IMR-90 (cell line): ENCODE measurements at places on chromosomes 7 and 10. TPM values are rescaled to one million over a fixed set of nuclear protein-coding genes. Genes with fewer than 3 reads are reported as not detected.
A peak's percentile ranks its signal among the peaks of the same experiment; 100 is the strongest.

DNA sequence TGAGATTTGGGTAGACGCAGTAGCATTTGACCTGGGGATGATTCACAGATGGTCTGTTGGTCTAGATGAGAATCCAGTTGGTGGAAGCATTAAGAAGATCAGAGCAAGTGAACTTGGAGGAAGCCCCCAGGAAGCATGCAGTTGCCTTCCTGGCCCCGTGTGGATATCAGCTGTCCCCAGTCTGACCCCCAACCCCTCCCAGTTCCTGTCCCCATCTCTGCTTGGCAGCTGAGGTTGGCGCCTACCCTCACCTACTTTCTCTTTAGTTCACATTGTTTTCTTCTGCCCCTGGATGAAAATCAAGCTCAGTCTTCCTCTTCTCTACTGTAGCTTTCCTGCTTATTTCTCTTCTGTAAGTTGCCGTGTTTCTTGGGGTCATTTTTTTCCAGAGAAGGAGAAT lies 227.9 kb downstream of the GATA3 start:
- no peak for DNase-seq

The WEE2 gene
- total RNA-seq = not detected in 2 replicates

DNA sequence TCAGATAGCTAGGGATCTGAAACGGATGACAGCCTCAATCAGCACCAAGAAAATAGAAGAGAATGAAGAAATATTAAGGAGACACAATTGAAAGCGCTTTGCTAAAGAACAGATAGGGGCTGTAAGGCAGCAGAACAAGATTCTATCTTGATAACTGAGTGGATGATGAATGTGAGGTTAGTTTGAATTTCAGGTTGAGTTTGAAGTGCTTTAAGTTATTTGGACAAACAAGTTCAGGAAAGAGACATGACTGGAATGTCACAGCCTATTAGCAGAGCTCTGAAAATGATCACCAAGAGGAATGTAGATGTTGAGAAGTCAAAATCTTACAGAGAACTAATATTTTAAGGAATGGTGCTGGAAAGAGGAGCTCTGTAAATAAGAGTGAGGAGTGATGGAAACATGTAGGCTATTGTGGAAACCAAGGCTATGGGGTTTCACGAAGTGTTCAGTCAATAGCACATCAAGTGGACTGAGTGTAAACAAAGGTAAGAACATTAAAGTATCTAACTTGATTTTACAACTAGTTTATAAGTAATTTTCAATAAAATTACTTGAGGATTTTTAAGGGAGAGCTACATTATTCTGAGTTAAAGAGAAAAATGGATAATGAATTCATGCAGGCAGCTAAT lies 61.6 kb downstream of the MEST start:
- DNase-seq = no peak

GRCh38 chr7:121560267-121560990 lies 164.3 kb upstream of the FAM3C start:
- no peak for DNase-seq

- no peak for DNase-seq
Measured at GRCh38 chr7:2112261-2113198, 120.2 kb downstream of the MAD1L1 start.

GRCh38 chr7:156140447-156140846 lies 328.2 kb upstream of the SHH start:
- DNase-seq = no peak

The UPP1 gene
- 3.9 and 4.2 TPM in 2 replicates for total RNA-seq

GRCh38 chr7:143901332-143901667 lies 676 bp downstream of the TCAF1 start:
- DNase-seq = peak; percentile 58

The BLNK gene
- not detected in 2 replicates for total RNA-seq

The GLI3 gene
- 1.3 and 1.7 TPM in 2 replicates for total RNA-seq

The GPR158 gene
- not detected in 2 replicates for total RNA-seq

DNA sequence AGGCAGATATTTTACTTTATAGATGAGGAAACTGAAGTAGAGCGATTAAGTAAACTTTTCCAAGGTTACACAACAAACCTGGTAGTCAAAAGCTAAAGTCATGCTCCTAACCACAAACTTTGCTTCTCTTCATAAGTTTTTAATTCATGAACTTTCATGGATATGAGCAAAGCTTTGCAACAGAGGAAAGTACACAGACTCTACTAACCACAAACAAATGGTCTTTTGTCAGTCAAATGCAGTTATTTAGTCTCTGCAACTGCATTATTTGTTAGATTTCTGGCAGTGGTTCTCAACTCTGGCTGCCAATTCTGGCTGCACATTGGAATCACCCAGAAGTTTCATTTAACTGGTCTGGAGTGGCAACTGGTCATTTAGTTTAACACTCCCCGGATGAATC lies 140.6 kb upstream of the TMEM168 start:
- peak; percentile 76 for DNase-seq

DNA sequence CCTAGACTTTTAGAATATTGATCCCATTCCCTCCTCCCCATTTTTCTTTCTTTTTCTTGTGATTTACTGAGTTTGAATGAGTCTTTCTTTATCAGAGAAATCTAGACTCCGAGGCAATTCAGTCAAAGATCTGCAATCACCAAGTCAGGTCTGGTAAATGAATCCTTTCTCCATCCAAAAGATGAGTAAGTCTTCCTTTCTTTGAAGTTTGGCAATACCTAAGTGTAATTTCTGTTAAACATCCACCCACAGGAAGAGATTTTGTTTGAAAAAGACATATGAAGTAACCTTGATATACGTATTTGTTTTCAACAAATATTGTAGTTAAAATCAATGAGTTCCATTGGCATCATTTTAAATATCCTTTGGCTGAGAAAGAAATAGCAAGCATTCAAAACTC lies 58.3 kb downstream of the SLC39A12 start:
- peak; percentile 65 for DNase-seq

The TMEM140 gene
- 0.28 and 0.72 TPM in 2 replicates for total RNA-seq

The TAS2R4 gene
- total RNA-seq = 0.18 and 0.28 TPM in 2 replicates

GRCh38 chr7:70458745-70459144 lies 673.2 kb upstream of the GALNT17 start:
- DNase-seq = no peak

The OR6B1 gene
- not detected in 2 replicates for total RNA-seq

GRCh38 chr7:46679671-46680070 lies 758.6 kb upstream of the IGFBP3 start:
- no peak for DNase-seq

- no peak for DNase-seq
Measured at GRCh38 chr7:74294191-74294998, 5.2 kb downstream of the CLIP2 start.

DNA sequence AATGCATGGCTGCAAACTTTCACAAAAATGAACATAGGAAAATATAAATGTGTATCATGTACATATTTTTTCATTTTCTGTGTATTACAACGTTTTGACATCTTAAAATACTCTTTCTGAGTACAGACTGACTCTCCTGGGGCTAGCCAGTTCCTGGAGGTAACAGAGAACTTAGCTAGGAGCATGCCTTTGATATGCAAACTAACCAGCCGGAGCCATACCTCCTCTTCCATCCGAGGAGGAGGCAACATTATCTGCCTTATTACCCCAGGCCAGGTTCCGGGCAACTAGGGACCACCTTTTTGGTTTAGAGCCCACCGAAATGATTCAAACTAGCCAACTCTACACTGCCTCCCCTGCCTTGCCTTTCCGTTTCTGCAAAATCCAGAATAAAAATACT lies 33.7 kb upstream of the HECW1 start:
- no peak for DNase-seq

DNA sequence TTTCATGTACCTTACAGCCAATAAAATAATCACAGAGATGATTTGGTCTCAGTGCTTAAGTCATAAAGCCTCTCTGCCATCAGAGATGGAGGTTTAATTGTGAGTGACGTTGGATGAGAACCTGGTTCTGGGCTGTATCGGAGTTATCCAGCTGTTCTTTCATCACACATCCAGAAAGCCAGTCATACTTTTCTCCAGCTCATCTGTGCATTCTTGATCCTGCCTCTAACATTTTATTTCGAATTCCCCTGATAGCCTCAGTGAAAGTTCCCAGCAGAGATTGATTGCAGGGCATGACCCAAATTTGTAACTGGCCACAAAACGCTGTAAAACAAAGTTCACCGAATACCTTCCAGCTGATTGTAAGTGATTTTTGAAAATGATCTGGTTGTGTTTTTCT lies 212.6 kb upstream of the HABP2 start:
- DNase-seq = no peak

The DPCD gene
- 59.1 and 113 TPM in 2 replicates for total RNA-seq

DNA sequence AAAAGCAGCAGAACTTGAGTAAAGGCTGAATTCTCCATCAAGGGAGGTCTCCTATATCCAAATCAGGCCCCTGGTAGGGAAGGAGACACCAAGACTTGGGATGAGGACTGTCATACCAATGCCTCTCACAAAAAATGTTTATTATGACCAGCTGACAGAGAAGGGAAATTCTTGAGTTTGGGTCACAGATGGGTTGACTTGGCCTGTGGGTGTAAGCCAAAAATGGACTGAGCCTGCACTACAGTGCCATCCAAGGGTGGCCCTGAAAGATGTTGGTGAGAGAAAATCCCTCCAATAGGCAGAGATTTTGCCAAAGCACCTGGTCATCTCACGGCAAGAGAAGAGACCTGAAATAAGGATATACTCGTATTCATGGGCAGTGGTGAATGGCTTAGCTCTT lies 27.0 kb upstream of the PPIF start:
- DNase-seq = no peak

The HTR5A gene
- total RNA-seq = not detected in 2 replicates

DNA sequence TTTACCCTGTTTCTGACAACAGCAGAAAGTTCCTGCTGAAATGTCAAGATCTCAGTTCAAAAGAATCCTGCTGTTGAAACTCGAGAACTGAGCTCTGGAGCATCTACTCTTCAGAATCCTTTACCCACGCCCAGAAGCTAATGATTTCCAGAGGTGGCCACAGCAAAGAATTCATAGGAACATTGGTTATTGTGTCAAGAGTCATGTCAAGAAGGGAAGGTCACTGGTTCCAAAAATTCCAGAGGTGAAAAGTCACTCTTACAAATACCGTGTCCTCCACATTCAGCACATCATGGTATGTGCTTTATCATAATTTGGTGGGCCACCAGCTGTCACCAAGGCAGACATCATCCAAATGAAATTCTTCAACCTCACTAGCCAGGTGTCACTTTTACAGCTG lies 394.4 kb upstream of the NPVF start:
- no peak for DNase-seq

DNA sequence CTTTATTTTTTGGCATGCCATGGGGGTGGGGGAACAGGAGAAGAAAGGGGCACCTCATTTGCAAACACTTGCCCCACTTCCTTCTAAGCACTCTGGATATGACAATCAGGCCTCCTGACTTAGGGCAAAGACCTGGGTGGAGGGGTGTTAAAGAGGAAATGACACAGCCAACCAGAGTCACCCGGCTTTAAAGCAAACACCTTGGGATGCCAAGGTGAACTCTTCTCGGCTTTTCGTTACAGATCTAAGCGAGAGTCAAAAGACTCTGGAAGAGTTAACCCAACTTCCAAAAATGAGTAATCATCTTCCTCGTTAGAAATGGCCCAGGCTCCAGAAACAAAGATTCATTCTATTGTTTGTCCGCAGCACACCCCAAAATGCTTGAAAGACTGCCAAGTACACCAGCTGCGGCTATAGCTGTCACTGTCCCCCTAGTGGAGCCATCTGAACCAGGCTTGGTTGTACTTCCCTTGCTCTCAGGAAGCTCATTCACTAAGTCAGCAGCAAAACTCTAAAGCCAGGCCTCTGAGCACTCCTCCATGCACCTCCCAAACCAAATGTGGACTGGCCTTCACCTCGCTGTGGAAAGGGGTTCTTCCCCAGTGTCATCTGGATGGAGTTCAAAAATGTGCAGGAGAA lies 24.8 kb downstream of the FAM53B start:
- peak; percentile 52 for DNase-seq

DNA sequence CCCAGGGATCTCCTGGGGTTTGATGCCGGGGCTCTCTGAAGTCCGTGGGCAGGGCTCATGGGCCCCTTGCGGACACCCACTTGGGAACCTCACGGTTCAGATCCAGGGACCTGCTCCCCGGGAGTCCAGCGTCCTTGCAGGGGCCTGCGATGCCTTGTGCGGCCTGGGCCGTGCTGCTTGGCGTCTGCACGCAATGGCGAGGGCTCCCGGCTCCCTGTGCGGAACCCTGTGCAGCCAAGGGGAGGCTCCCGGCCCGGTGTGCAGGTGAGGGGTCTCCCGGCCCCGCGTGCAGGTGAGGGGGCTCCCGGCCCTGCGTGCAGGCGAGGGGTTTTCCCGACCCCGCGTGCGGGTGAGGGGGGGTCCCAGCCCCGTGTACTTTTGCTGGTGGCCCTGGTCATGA lies 146.7 kb downstream of the DNAJB6 start:
- no peak for DNase-seq

The TSPAN12 gene
- 0.72 and 1.1 TPM in 2 replicates for total RNA-seq

The LIPF gene
- not detected in 2 replicates for total RNA-seq

GRCh38 chr10:111698711-111699110 lies 484.9 kb downstream of the GPAM start:
- DNase-seq = no peak

GRCh38 chr7:36965625-36966024 lies 241.3 kb upstream of the AOAH start:
- no peak for DNase-seq

DNA sequence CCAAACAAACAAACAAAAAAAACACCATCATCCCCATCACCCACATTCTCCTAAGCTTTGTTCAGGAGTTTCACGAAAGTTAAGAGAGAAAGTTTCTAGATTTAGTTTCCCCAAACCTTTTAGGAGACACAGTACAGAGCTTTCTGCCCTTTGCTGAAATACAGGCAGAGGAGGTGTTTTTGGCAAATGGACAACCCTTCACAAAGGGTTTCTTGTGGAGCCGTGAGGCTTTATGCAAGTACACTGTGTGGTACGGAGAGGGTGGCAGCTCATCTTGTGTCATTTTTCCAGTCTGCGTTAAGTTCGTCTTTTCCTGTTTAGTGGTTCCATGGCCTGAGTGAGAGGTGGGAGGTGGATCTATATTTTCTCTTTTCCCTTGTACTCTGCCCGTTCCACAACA lies 215.5 kb upstream of the PRKCQ start:
- no peak for DNase-seq

DNA sequence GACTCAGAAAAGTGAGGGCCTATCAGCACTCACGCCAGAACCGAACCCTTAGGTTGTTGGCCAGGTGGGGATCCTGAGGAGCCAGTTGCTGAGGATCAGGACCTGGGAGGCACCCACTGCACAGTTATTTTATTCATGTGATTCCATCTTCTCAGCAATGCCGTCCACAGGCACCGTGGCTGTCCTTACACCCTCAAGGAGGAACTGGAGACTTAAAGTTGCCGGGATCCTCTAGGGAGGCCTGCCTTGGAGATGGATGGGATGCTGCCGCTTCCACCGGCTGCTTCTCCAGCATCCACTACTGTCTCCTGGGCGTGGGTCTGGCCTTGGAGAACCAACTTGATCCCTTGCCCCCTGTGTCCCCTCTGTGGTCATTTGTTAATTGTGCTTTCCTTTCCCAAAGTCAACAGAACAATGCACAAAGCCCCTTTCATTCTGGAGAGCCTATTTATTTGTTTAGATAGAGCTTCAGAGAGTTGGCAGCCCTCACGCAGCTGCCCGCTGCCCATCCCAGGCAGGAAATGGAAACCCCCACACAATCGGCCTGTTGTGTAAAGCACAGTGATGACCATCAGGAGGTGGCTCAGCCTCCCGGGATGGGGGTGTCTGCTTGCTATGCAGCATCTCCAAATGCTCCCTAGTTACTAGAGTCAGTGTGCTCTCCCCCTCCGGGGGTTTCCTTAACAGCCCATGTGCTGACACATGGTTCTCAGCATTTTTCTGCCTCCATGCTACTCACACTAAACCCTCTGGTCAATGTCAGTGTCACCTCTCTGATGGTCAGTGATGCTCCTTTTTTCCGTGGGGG lies 52.9 kb upstream of the IGFBP3 start:
- peak; percentile 43 for DNase-seq
